ENCODE measurements at places on chromosomes 11 and 22.

DNA sequence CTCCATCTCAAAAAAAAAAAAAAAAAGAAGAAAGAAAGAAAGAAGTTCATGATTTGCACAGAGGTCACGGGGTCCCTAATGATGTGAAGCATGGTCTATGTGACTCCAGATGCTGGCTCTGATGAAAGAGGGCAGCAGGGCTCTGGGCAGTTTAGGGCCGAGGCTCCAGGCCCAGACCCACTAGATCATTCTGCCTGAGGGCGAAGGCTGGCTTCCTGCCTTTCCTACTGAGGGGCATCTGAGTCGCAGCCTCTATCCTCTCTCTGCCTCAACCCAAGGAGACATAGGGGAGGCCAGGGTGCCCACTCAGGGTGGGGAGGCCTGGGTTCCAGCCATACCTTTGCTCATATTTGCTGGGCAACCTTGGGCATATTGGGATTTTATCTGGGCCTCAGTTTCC is 4.8 kb downstream of the SLC35E4 start:
- H3K4me3 ChIP-seq, result no peak overlapping the region
- no peaks in the 10 kb centered on the region for H3K27me3 ChIP-seq
- peaks cover 20% of the 10 kb centered on the region for H3K4me1 ChIP-seq
- H3K36me3 ChIP-seq, result no peaks in the 10 kb centered on the region
- no peak for DNase-seq

DNA sequence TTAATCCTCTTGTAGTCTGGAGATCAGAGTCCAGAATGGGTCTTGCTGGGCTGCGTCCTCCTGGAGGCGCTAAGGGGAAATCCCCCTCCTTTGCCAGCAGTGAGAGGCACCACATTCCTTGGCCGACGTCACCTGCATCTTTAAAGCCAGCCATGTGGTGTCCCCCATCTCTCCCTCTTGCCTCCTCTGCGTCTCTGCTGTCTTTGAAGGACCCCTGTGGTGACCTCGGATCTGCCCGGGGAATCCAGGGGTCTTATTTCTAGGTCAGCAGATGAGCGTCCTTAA is 27.2 kb upstream of the PARVB start:
- H3K27ac ChIP-seq, result peak overlapping the region; percentile 64
- peaks cover 20% of the 10 kb centered on the region for H3K4me1 ChIP-seq
- H3K36me3 ChIP-seq, result peaks cover 5% of the 10 kb centered on the region
- peak; percentile 22 for DNase-seq
- no peak overlapping the region for H3K4me3 ChIP-seq

- H3K27me3 ChIP-seq, result no peaks in the 10 kb centered on the region
- H3K4me3 ChIP-seq, result peak within 1 kb of the TSS; percentile 41
- H3K27ac ChIP-seq, result peak within 1 kb of the TSS; percentile 37
- peak; percentile 69 for DNase-seq
- no peaks in the 10 kb centered on the region for H3K36me3 ChIP-seq
Observed at GRCh38 chr11:17351510-17352176, at the start of gene NCR3LG1. Gene NCR3LG1, plus strand, starts transcription at chr11:17351800. Its CDS starts 170 bp downstream, at chr11:17351970.

DNA sequence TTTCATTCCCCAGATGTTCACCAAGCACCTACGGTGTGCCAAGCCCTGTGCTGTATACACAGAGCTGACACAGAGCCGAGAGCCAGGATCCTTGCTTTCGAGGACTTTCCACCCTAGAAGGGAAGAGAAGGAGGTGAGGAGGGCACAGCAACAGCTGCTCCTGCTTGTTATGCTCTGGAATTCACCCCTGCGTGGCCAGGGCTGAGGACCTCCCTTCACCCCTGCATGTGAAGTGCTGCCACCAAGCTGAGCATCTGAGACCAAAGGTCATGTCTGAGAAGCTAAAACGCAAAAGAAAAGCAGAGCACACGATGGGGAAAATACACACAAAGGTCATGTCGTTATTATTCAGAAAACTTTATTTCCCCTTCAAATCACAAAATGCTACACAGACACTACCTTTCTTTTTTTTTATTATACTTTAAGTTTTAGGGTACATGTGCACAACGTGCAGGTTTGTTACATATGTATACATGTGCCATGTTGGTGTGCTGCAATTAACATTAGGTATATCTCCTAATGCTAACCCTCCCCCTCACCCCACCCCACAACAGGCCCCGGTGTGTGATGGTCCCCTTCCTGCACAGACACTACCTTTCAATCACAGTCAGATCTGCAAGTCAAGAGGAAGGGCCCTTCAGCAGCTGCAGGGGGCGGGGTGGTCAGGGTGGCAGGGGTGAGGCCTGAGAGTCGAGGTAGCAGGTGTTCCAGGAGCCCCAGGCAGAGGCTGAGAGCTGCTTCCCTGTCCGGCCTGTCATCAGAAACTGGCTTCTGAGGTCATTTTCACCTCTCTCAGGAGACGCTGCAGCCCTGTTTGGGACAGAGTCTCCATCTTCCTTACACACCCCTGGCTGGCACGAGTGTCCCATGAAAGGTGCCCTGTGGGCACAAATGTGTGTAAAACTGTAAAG is 40.1 kb upstream of the PRR5 start:
- no peak overlapping the region for H3K4me3 ChIP-seq
- no peaks in the 10 kb centered on the region for H3K36me3 ChIP-seq
- peaks cover 65% of the 10 kb centered on the region for H3K4me1 ChIP-seq
- H3K27ac ChIP-seq, result no peak overlapping the region
- DNase-seq, result no peak

DNA sequence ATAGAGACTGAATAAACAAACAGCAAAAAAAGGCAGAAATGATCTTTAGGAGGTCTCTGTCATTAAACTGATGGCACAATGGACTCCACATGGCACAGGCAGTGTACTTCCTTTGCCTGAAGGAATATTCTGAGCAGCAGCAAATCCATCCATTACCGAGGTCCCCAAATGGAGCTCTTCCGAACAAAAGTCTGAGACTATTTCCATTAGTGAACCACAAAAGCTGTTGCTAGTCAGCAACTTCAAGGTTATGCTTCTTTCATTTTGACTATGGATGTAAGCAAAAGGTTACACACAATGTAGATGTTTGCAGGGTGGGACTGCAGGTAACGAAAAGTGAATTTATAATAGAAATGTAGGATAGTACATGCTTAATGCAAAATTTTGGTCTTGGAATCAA is 14.5 kb downstream of the NARS2 start:
- DNase-seq, result no peak
- no peak overlapping the region for H3K27ac ChIP-seq
- peaks cover 11% of the 10 kb centered on the region for H3K36me3 ChIP-seq
- H3K27me3 ChIP-seq, result no peaks in the 10 kb centered on the region
- H3K4me3 ChIP-seq, result no peak overlapping the region

DNA sequence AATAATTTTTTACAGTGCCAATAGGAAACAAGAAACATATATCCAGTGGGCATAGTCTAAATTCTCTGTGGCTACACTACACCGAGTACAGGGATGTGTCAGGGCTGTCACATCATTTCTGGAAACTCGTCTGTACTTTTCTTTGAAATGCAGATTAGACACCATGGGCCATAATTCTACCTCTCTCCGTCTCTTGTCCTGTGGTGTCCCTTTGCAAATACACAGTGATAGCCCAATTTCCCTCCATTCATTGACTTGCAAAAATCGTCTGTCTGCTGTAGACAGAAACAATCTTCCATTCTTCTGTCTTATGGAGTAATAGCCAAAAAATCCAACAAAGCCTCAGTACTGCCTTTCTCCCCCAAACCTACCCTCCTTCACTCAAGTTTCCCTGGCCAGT is 487.1 kb upstream of the ANO3 start:
- no peak overlapping the region for H3K4me3 ChIP-seq
- H3K4me1 ChIP-seq, result no peaks in the 10 kb centered on the region
- no peaks in the 10 kb centered on the region for H3K27me3 ChIP-seq

DNA sequence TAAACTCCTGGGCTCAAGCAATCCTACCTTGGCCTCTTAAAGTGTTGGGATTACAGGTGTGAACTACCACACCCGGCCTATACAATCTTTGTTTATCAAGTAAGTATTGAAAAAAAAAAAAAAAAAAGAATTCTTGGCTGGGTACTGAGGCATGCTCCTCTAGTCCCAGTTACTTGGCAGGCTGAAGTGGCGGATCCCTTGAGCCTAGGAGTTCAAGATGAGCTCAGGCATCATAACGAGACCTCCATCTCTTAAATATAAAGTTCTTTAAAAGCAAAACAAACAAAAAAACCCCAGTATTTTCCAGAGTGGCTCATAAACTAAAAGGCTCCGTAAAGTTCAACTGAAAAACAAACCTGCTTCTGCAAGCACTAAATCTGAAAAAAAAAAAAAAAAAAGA is 50.3 kb upstream of the GAB2 start:
- H3K27ac ChIP-seq, result no peak overlapping the region
- no peak for DNase-seq
- H3K4me1 ChIP-seq, result peaks cover 11% of the 10 kb centered on the region
- H3K36me3 ChIP-seq, result no peaks in the 10 kb centered on the region
- no peak overlapping the region for H3K4me3 ChIP-seq

- no peak overlapping the region for H3K27ac ChIP-seq
- no peaks in the 10 kb centered on the region for H3K27me3 ChIP-seq
- H3K36me3 ChIP-seq, result peaks cover 3% of the 10 kb centered on the region
- H3K4me3 ChIP-seq, result no peak overlapping the region
Observed at GRCh38 chr11:77320351-77320750, 18.9 kb upstream of the GDPD4 start.

GRCh38 chr11:88478136-88478815 is 140.7 kb upstream of the CTSC start:
- DNase-seq, result no peak
- H3K36me3 ChIP-seq, result no peaks in the 10 kb centered on the region
- no peaks in the 10 kb centered on the region for H3K27me3 ChIP-seq
- H3K27ac ChIP-seq, result no peak overlapping the region

GRCh38 chr22:46596819-46597218 is 23.4 kb upstream of the GRAMD4 start:
- no peaks in the 10 kb centered on the region for H3K36me3 ChIP-seq
- peaks cover 29% of the 10 kb centered on the region for H3K4me1 ChIP-seq
- no peak for DNase-seq
- no peak overlapping the region for H3K4me3 ChIP-seq

DNA sequence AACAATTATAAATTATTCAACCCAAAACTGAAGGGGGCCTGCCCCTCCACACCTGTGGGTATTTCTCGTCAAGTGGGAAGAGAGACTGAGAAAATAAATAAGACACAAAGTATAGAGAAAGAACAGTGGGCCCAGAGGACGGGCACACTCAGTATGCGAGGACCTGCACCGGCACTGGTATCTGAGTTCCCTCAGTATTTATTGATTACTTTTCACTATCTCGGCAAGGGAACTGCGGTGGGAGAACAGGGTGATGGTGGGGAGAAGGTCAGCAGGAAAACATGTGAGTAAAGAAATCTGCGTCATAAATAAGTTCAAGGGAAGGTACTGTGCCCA is 3.2 kb downstream of the C11orf54 start:
- H3K4me3 ChIP-seq, result no peak overlapping the region
- H3K27me3 ChIP-seq, result no peaks in the 10 kb centered on the region
- peaks cover 16% of the 10 kb centered on the region for H3K4me1 ChIP-seq
- H3K36me3 ChIP-seq, result peaks cover 3% of the 10 kb centered on the region
- DNase-seq, result no peak

DNA sequence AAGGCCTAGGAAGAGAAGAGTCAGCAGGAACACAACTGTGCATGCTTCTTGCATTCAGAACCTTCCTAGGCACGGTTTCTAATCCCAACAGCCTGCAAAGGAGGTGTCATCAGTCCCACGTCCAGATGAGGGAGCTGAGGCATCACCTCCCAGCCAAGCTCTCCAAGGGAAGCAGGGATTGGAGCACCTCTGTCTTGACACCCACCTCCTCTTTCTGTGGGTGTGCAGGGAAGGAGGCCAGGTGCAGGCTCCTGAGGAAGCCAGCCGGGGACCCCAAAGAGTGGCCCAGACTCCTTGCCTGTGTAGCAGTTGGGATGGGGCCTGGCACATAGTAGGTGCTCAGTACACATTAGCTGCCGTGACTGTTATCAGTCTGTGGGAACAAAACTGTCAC is 2.0 kb downstream of the PNPLA5 start:
- no peak overlapping the region for H3K4me3 ChIP-seq
- H3K4me1 ChIP-seq, result peaks cover 5% of the 10 kb centered on the region
- peaks cover 6% of the 10 kb centered on the region for H3K27me3 ChIP-seq
- no peak for DNase-seq
- H3K36me3 ChIP-seq, result no peaks in the 10 kb centered on the region
- H3K27ac ChIP-seq, result no peak overlapping the region

GRCh38 chr11:76744186-76745043 is 38.7 kb upstream of the TSKU start:
- no peaks in the 10 kb centered on the region for H3K4me1 ChIP-seq
- no peak for DNase-seq
- no peaks in the 10 kb centered on the region for H3K27me3 ChIP-seq
- no peaks in the 10 kb centered on the region for H3K36me3 ChIP-seq

GRCh38 chr11:72157131-72157530 is 21.6 kb downstream of the FOLR3 start:
- no peaks in the 10 kb centered on the region for H3K27me3 ChIP-seq
- no peak overlapping the region for H3K27ac ChIP-seq
- H3K4me1 ChIP-seq, result no peaks in the 10 kb centered on the region
- no peak for DNase-seq
- no peaks in the 10 kb centered on the region for H3K36me3 ChIP-seq
- no peak overlapping the region for H3K4me3 ChIP-seq

- no peak for DNase-seq
- peaks cover 60% of the 10 kb centered on the region for H3K36me3 ChIP-seq
- H3K27me3 ChIP-seq, result no peaks in the 10 kb centered on the region
- no peak overlapping the region for H3K27ac ChIP-seq
- H3K4me1 ChIP-seq, result no peaks in the 10 kb centered on the region
Observed at GRCh38 chr11:106092446-106092845, 15.0 kb downstream of the AASDHPPT start.

DNA sequence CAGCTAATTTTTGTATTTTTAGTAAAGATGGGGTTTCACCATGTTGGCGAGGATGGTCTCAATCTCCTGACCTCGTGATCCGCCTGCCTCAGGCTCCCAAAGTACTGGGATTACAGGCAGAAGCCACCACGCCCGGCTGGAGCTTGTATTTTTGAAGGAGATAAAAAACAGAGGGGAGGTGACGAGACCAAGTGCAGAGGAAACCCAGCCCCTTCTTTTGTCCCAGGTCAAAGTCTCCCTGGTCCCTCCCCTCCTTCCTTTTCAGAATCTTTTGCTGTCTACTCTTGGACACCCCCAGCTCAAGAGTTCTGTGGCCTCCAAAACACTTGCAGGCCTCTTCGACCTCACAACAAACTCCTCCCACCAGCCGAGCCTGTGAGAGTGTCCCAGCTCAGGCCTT is 12.2 kb upstream of the TMEM184B start:
- H3K27ac ChIP-seq, result no peak overlapping the region
- no peaks in the 10 kb centered on the region for H3K36me3 ChIP-seq
- H3K27me3 ChIP-seq, result no peaks in the 10 kb centered on the region
- no peak for DNase-seq
- H3K4me3 ChIP-seq, result no peak overlapping the region

- H3K4me3 ChIP-seq, result no peak overlapping the region
- H3K36me3 ChIP-seq, result no peaks in the 10 kb centered on the region
Observed at GRCh38 chr11:119937412-119937811, 200.5 kb downstream of the TRIM29 start.

GRCh38 chr11:66542362-66542761 is 3.5 kb downstream of the ZDHHC24 start:
- peaks cover 43% of the 10 kb centered on the region for H3K4me1 ChIP-seq
- H3K4me3 ChIP-seq, result no peak overlapping the region
- no peaks in the 10 kb centered on the region for H3K27me3 ChIP-seq
- H3K27ac ChIP-seq, result no peak overlapping the region
- no peak for DNase-seq
